Frontal cortex (tissue), 4 donors: ENCODE measurements at places on chromosomes 11 and 22. TPM values are rescaled to one million over a fixed set of nuclear protein-coding genes. Genes with fewer than 3 reads are reported as not detected.

TMEM123 gene
- 109 TPM for total RNA-seq

MRGPRX3 gene
- total RNA-seq = not detected

YPEL4 gene
- 5.3 TPM for total RNA-seq

DNA sequence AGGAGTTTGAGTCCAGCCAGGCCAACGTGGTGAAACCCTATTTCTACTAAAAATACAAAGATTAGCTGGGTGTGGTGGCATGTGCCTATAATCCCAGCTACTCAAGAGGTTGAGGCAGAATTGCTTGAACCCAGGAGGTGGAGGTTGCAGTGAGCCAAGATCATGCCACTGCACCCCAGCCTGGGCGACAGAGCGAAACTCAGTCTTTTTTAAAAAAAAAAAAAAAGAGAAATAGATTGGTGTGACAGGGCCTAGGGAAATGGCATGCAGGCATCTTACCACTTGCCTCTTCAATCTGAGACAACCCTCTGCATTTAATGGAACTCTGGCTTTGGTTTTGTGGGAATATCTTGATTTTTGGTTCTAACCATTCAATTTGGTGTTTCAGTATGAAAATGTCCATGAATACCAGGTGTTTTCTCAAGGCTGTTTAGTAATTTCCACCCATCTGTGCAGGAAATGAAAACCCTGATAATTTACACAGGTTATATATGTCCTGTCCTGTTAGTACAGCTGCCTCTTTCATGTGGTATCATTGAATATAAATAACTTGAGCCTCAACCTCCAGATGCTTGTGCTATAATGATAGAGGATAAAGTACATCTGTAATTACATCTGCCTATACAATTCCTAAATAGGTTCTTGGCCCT, 8.4 kb downstream of the XBP1 start:
- no peak for DNase-seq

DNA sequence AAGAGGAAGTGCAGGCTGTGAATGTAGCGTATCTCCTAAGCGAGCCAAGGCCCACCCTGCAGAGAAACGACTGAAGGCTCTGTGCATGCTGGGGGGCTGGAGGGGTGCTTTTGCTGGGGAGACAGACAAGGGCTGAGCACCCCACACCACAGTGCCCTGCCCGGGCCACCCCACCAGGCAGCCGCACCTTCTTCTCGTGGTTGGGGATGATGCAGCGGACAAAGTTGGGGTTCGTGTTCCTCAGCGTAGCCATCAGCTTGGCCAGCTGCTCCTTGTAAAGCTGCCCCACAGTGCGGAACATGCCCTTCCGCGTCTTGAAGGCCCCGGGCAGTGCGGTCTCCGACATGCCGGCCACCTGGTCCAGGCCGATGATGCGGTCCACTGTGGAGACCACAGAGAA, 53.3 kb downstream of the APOL1 start:
- DNase-seq = no peak

DNA sequence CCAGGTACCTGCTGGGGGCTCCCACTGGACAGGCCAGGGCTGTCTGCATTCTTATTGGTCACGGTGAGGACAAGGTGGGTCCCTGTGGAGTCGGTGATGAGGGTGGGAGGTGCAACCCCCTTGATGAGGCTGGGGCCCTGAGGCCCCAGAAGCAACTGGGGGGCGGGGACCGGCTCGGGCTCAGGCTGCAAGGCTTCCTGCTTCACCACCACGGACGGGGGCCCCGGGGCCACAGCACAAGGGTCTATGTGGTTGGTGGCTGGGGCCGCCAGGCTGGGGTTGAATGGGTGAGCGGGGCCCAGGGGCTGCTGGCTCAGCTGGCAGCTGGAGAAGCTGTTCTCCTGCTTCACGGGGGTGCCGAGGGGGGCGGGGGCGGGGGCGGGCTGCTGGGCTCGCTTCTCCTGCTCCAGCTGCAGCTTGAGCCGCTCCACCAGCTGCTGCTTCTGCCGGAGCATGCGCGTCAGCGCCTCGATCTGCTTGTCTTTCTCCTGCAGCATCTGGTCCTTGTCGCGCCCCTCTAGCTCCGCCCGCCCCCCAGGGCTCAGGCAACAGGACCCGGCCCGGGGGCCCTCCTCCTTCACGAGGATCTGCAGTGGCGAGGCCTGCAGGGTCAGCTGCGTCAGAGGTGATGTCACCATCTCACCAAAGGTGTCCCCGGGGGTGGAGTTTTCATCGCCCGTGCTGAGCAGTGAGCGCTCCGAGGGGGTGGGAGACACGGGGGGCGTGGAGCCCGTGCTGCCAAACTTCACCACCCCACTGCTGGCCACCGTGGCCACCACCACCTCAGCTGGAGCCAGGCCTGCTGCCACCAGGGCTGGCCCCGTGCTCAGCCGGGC, 48.2 kb downstream of the SGSM3 start:
- no peak for DNase-seq

GRCh38 chr22:24097961-24098391, 83.3 kb upstream of the SUSD2 start:
- DNase-seq = no peak

DNA sequence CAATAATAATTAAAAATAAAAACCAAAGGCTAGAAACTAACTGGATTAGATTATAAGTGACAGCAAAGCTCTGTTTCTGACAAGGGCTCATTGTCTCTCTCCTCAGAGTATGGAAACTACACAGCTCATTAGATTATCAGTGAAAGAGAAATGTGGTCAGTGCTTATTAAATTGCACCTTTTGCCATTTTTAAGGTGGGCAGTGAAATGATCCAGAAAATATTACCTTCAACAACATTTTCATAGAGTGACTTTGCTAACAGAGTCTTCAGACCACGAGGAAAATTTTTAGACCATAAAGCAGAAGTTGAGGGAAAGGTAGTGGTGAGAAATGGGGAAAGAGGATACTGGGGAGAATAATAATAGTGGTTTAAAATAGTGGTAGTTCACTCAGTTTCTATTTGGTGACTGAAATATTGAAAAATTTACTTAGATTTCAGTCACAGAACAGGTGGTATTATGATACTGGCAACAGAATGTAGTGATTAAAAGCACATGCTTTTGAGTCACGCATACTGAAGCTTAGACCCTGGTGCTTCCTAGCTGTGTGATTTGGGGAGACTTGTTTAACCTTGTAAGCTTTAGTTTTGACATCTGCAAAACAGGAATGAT, 684.0 kb upstream of the CCDC90B start:
- no peak for DNase-seq

GRCh38 chr11:119187123-119187892, 2.0 kb downstream of the NHERF4 start:
- no peak for DNase-seq

- DNase-seq = no peak
Measured at GRCh38 chr22:22754961-22755777, 110.8 kb downstream of the GGTLC2 start.
